DMS53 (cell line): ENCODE measurements at places on chromosomes 4 and X.

DNA sequence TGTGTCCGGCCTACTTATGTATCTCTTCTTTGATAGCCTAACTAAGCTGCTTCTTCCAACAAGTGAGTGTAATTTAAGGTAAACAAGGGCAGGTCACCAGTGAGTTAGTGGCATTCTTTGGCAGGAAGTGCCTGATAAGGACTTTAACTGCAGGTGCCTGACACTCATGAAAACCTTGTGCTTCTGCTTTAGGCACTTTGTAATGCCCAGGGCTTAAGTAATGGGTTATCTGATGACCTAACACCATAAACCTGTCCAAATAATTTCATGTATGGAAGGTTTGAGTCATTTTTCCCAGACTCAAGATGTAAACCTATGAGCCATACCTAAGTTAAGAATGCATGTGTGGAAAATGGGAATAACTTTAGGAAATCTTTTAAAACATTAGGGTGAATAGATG, 43.0 kb downstream of the BCOR start:
- DNase-seq = no peak

GRCh38 chr4:184536881-184537248, 62.5 kb upstream of the IRF2 start:
- DNase-seq = no peak

GRCh38 chr4:88814043-88814617, 116.5 kb upstream of the NAP1L5 start:
- no peak for DNase-seq

DNA sequence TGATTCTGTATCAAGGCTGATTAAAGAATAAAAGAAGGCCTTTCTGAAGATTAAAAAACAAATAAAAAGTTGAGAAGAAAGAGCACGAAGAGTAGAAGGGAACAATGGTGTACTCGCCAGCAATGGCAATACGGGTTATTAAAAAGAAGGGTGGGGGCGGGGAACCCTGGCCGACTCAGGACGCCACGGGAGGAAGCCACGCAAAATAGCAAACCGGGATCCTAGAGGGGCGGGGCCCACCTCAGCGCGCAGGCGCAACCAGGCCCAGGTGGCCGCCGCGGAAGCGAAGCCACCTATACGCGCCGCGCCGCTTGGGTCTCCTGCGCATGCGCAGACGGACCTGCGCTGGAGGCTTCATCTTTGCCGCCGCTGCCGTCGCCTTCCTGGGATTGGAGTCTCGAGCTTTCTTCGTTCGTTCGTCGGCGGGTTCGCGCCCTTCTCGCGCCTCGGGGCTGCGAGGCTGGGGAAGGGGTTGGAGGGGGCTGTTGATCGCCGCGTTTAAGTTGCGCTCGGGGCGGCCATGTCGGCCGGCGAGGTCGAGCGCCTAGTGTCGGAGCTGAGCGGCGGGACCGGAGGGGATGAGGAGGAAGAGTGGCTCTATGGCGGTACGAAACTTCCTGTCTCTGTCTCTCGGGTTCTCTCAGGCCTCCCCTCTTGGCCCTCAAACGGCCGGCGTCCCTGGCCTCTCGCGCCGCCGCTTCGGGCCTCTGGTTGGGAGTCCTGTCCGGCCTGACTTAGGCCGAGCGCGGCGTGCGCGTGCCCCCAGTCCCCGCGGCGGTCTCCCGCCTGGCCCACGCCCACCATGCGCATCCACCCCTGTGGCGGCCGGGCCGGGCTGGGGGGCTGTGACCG, at the start of gene FIP1L1:
FIP1L1 (plus strand) TSS at position 323 of the 852 bp plus-strand sequence; CDS start at position 521, 198 bp downstream.
- peak; percentile 94 for DNase-seq

- DNase-seq = no peak
Observed at GRCh38 chr4:160580581-160580980, 1477.7 kb downstream of the RAPGEF2 start.

DNA sequence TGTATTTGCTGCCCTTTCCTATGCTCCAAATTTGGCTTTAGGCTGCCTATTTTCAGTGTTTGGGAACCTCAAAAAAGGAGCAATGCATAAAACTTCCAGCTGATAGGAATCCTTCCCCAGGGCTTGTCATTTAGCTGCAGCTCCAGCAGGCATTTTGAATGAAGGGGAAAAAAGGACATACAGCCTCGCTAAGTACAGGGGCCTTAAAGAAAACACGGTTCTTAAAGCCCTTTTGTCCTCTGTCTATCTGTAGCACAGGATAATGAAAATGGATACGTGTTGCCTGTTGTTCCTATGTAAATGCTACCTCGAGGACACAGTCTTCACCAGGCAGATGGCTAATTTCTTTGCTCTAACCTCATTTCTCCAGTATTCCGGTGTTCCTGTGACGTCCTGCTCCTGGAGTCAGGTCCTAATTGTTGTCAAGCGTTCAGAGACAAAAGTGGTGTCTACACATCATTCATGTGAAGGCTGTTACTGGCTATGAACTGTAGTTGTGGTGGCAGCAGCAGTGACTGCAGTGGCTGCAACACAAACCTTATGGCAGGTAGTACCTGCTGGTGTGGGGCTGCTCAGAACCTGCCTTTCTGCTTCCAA, 117.4 kb downstream of the MGST2 start:
- no peak for DNase-seq

GRCh38 chr4:139913398-139913990, 240.5 kb downstream of the MAML3 start:
- peak; percentile 41 for DNase-seq

DNA sequence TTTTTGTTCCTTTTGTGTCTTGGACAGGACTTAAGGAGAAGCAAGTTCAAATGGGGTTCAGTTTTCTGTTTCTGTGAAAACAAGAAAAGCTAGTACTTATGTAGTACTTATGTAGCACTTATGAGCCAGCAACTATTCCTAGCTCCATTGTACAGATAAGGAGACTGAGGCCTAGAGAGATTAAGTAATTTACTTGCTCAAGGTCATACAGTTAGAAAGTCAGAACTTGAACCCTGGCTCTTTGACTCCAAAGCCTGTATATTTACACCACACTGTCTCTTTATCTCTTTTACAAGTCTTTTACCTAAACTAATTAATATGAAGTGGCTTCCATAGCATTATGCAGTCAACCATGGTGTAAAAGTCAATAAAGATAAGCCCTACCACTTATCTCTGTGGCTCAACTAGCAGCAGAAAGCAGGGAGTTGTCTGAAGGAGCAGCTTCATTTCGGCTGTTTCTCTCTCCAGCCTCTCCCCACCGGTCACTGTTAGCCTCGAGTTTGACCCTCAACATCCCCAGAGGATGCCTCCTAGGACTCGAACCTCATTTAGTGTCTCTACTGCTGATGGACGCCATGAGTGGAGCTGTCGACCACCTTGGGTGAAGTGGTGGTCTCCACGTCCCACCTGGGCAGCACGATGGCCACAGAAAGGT, 209.9 kb downstream of the SHROOM3 start:
- DNase-seq = peak; percentile 66

DNA sequence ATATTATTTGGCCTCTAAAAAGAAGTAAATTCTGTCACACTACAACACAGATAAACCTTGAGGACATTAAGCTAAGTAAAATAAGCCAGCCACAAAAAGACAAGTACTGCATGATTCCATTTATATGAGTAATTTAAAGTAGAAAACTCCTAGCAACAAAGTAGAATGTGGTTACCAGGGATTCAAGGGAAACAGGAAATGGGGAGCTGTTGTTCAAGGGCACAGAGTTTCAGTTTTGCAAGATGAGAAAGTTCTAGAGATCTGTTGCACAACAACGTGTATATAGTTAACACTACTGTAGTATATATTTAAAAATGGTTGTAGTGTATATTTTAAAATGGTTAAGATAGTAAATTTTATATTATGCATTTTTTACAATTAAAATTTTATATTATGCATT, 25.4 kb downstream of the SEC31A start:
- peak; percentile 2 for DNase-seq
